ENCODE measurements at places on chromosomes 16 and 17.

GRCh38 chr17:81456798-81457197, 55.8 kb downstream of the ACTG1 start:
- DNase-seq: peak; percentile 20

DNA sequence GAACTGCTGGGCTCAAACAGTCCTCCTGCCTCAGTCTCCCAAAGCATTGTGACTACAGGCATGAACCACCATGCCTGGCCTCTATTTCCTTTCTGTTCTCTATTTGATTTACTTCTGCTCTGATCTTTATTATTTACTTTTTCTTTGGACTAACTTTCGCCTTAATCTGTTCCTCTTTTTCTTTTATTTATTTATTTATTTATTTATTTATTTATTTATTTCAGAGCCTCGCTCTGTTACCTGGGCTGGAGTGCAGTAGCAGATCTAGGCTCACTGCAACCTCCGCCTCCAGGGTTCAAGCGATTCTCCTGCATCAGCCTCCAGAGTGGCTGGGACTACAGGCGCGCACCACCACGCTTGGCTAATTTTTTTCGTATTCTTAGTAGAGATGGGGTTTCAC, 1158.3 kb upstream of the GOT2 start:
- no peak for DNase-seq

DNA sequence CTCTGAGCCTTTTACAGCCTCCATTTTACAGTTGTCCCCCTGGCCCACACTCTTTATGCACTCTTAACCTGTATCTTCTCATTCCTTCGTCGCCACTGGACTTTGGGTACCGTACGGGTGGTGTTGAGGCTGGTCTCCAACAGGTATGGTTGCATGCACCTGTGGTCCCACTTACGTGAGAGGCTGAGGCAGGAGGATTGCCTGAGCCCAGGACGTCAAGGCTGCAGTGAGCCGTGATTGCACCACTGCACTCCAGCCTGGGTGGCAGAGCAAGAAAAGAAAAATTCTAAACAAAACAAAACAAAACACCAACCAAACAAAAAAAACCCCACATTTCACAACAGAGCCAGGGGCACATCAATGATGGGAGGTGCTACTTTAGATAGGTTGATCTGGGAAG, 14.4 kb upstream of the TMEM98 start:
- DNase-seq: no peak

GRCh38 chr17:7803981-7804380, 30.0 kb upstream of the KDM6B start:
- DNase-seq: no peak

DNA sequence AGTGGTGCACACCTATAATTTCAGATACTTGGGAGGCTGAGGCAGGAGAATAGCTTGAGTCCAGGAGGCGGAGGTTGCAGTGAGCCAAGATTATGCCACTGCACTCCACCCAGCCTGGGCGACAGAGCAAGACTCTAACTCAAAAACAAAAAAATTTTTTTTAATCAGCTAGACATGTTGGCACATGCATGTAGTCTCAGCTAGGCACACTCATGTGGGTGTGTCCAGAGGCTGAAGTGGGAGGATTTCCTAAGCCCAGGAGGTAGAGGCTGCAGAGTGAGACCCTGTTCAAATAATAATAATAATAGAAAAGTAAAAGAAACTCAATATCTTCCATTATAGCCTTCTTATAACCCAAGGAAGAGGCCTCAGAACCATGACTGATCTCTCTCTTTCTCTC, 11.5 kb upstream of the ARHGAP17 start:
- DNase-seq: no peak

DNA sequence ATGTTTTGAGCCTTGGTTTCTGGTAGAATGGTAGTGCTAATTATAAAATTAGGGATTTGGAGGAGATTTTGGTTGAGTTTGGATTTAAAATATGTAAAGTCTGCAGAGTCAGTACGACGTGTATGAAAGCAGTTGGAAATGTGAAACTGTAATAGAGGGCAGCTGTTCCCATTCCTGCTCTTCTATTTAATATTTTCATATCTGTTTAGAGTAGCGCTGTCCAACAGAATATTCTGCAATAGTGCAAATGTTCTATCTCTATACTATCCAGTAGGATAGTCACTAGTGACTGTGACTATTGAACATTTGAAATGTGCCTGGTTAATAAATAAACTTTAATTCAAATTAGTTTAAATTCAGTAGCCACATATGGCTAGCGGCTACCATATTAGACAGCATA, 443.4 kb upstream of the SOX9 start:
- DNase-seq: no peak

GRCh38 chr17:45302649-45303173, 14.1 kb downstream of the MAP3K14 start:
- peak; percentile 73 for DNase-seq

GRCh38 chr16:17224879-17225281, 245.9 kb downstream of the XYLT1 start:
- DNase-seq: peak; percentile 70

DNA sequence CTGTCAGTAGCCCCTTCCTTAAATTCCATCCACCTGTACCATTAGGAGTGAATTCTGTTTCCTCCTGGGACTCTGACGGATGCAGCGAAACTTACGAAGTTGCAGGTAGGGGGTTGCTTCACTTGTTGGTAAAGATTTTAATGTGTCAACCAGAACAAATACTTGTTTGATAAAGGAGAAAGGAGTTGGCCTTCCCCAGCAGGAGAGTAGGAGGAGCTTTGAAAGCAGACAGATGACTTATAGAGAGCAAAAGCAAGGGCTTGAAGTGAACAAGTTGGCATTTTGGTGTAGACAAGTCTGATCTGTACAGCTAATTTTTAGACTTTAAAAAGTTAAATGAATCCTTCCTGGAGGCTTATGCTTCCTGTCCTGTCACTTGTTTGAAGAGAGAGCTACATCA, 38.1 kb upstream of the PMFBP1 start:
- no peak for DNase-seq

- no peak for DNase-seq
These were observed 707.4 kb downstream of the MAF start for GRCh38 chr16:78892951-78893733.

GRCh38 chr16:9008601-9009260, 45.0 kb upstream of the USP7 start:
- peak; percentile 55 for DNase-seq

GRCh38 chr16:23500212-23500861, 10.0 kb downstream of the GGA2 start:
- no peak for DNase-seq

GRCh38 chr16:81237282-81237681, 1.2 kb upstream of the BCO1 start:
- peak; percentile 36 for DNase-seq

GRCh38 chr17:68288804-68289203, 2.1 kb downstream of the SLC16A6 start:
- DNase-seq: no peak

DNA sequence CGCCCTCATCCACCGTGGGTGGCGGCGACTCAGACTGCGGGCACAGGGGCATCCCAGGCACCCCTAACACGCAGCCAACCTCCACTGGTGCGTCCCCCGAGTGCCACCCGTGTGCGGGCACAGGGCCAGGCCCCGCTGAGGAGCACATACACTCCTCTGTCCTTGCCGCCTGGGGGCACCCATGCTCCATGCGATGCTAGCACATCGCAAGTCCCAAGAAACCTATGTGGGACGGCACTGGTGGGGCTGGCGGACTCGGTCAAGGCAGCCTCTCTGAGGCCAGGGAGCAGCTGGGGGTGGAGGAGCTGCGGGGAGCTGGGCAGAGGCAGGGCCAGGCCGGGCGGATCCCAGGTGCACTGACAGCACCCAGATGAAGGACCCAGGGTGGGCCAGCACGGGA, 4.0 kb downstream of the ZNF598 start:
- no peak for DNase-seq

- DNase-seq: peak; percentile 19
These were observed 109.8 kb downstream of the CDK5R1 start for GRCh38 chr17:32596628-32597027.

DNA sequence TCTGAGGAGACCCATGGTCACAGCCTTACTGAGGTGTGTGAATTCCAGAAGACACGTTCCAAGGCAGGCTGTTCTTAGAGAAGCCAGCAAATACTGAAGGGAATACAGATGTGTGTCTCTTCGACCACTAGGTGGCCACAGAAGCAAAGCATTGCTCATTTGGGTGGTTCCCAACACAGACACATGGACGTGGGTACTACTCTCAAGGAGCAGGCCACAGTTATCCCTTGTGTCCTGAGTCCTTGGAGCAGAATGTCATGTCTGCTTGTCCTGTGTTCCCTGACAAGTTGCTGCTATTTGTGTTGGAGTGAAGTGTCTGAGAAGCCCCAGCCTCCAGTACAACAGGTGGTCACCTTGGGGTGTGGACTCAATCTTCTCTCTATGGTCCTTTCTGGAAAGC, 30.3 kb downstream of the HMOX2 start:
- DNase-seq: peak; percentile 78

DNA sequence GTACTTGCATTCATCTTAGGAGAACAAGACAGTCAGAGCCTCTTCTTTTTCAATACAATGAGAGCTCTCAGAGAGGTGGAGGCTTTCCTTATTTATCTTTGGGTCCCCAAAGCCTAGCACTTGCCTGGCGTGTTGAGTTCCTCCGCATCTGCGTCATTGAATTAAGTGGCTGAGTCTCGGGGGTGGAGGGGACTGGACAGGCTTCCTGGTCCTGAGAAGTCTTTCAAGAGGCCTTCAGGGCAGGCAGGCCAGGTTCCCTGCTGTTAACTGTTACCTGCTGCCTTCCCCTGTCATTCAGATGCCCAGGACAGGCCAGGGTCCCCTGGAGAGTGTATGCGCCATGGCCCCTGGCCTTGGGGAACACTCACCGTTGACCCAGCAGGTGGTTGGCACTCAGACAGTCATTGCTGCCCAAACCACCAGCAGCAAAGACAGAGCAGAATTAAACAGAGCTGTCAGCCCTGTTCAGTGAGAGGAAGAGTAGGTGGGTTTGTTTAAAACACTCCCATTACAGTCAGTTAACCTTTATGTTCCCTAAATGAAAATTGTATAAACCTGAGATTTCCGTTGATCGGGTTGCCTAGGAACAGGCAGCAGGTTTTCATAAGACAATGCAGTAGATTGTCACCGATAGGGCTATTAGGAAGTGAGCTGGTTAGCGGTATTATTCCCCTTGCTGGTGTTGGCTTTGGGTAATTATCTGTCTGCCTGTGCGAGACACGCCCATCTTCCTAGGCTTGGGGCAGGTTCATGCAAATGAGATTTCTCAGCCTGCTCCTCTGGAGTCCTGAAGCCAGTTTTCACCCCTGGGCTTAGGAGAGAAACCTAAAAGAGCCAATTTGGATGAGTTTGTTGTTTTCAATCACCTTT, 132.7 kb downstream of the CCDC182 start:
- no peak for DNase-seq

DNA sequence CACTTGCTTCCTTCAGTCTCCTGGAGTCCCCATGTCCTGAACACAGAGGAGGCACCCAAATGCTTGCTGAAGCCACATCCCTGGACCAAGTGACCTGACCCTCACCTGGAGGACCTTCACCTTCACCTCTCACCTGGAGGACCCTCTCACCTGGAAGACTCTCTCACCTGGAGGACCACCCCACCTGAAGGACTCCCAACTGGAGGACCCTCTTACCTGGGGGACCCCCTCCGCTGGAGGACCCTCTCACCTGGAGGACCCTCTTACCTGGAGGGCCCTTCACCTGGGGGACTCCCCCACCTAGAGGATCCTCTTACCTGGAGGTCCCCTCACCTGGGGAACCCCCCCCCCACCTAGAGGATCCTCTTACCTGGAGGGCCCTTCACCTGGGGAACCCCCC, 573 bp upstream of the CDK10 start:
- no peak for DNase-seq

GRCh38 chr16:50265716-50266336, 525 bp upstream of the ADCY7 start:
- DNase-seq: no peak

DNA sequence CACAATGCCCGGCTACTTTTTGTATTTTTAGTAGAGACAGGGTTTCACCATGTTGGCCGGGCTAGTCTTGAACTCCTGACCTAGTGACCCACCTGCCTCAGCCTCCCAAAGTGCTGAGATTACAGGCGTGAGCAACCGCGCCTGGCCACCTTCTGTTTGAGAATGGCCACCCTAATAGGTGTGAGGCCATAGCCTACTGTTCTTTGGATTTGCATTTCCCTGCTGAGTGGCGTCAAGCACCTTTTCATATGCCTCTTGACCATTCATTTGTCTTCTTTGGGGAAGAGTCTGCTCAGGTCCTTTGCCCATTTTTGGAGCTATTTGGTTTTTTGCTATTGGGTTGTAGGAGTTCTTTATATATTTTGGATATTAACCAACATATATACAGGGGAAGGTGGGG, 276.7 kb downstream of the PARN start:
- no peak for DNase-seq

DNA sequence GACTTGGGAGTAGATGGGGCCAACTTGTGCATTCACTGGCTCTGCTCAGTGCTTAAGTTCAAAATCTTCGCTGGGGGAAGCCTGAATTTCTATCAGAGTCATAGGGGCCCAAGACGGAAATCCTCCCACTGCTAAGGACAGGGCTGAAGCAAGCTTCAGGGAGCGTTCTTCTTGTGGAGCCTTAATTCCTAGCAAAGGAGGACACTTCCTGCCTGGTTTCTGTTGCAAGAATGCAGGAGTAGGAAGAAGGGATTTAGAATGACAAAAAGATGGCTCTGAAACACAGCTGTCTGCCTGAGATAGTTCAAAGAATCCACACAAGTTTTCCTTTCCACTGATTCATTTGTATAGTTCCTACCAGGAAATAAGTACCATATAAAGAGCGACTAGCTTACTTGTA, 26.4 kb downstream of the PSME3IP1 start:
- DNase-seq: no peak

GRCh38 chr17:82449883-82450356, 632 bp downstream of the CYBC1 start:
- DNase-seq: no peak

DNA sequence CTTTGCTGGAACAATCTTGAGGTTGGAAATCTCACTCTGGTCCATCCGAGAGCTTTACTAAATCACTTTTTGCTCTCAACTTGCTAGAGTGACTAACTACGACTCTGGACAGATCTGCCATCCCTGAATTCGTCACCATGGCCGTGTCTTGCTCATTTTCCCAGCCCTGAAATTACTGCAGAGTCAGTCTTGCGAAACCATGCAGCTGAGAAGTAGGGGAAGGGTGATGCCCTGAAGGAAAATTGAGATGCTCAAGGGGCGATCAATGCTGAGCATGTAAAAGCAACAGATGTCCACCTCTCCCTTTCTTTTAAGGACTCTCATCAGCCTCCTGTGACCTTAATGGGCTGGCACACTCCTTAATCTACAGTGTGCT, 18.8 kb downstream of the PCTP start:
- DNase-seq: peak; percentile 47

DNA sequence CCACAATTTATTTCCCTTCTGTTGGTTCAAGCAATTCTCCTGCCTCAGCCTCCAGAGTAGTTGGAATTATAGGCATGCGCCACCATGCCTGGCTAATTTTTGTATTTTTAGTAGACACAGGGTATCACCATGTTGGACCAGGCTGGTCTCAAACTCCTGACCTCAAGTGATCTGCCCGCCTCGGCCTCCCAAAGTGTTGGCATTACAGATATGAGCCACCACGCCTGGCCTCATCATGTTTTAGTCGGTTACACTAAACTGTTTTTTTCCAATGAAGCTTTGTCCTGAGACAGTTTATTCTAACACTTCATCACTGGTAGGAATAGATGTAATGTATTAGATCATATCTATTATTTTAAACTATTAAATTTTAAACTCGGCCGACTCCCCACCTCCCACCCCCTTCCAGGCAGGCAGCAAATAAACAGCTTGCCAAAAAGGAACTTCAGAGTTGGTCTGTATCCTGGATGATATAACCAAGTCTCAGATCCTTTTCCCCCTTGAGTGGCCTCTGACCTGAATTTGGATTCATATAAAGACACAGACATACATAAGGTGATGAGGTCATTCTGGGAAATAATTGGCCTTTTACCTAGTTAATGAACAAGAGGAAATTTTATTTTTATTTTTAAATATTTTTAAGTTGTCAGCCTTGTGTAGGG, 18.4 kb upstream of the CORO6 start:
- DNase-seq: no peak
